ENCODE measurements at places on chromosomes 7 and 10. TPM values are rescaled to one million over a fixed set of nuclear protein-coding genes. Genes with fewer than 3 reads are reported as not detected.

The HOXA4 gene
- 2.0 TPM for total RNA-seq

DNA sequence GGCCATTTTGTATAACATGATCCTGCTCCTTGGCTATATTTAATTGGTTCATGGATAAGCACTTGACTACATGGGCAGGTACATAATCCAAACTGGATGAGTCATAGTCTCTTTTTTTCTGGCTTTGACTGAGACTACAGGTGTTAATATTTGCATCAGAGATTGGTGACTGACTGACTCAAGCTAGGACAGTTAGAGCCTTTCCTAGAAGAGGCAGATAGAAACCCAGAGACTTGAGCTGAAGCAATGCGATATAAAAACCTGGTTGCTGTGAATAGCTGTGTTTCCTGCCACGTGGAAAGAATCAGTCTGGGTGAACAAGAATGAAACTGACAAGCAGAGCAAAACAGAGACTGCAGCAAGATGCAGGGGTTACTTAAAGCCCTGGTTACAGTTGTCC lies 81.0 kb downstream of the SAMD9 start:
- DNase-seq: no peak

- DNase-seq: no peak
These were observed 87.9 kb downstream of the TPK1 start for GRCh38 chr7:144747936-144748335.

The PNLIPRP2 gene
- not detected for total RNA-seq

DNA sequence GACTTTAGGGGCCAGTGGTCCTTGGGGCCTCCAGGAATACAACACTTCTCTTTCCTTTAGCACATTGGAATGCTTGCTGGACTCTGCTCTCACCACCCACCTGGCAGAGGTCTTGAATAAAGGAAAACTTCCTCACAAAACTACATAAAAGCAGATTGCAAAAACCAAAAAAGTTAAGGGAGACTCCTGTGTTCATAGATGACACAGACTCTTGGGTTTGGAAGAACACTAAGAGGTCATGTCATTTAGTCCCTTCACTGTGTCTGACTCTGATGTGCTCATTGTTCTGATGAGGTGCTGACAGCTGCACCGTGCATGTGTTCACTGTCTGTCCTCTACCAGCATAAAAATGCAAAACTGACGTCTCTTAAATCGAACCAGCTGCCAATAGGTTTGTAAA lies 11.4 kb downstream of the BLNK start:
- DNase-seq: peak; percentile 44

All from OCI-LY7 (cell line).